ENCODE measurements at places on chromosomes 7 and 10.

DNA sequence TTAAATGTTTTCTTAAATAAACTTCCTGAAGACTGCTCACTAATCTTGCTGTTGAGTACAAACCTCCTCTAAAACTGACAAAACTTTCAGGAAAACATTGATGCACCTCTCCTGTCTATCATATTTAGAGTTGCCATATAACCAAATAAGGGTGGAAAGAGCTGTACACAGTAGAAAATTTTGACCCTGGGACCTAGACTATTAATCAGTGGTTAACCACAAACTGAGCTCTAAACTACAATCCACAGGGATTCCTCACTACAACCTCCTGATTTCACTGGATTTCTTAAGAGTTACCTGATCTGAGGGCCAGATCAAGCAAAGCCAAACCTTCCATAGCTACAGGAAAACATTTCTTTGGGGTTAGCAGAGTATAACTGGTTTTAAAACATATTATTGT lies 39.9 kb upstream of the WNT16 start:
- no peak for DNase-seq

GRCh38 chr10:27188259-27188658 lies 33.1 kb downstream of the MASTL start:
- DNase-seq = no peak

GRCh38 chr10:101155896-101156295 lies 24.8 kb downstream of the TLX1 start:
- DNase-seq = no peak

- no peak for DNase-seq
Observed at GRCh38 chr10:25049966-25050365, 33.6 kb downstream of the THNSL1 start.

DNA sequence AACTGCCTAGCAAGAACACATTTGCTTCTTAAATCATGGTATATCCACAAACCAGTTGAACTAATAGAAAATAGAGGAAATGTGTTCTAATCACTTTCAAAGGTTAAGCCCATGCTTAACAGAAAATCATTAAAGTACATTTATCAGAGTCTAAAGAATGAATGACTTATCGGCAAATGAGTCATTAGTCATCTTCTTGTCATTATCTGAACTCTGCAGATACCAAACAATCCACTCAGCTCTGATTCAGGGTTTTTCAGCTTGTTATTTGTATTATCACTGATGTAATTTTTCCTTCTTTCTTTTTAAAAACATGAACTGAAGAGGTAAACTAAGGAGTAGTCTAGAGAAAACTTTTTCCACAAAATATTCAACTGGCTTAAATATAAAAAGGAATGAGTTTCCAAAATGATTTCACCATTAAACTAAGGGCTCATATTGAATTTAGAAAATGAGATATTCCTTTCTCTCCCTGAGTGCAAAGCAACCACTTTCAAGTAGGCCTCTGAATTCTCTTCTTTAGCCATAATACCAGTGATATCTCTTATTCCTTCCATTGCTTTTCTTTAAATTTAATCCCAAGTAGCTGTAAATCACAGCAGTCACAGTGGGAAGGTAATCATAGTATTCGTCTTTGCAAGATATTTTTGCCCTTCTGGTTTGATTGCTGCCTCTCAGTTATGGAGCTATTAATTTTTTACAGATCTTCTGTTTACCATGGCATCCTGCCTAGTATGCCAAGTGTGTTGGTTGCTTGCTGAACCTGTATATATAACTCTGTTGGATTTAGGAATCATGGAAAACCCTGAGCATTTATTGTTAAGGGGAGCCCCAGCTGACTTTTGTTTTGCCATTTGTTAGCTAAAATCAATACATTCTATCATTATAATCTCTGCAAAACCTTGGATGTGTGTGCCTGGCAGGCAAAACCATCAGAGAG lies 125.1 kb downstream of the THSD7A start:
- peak; percentile 62 for DNase-seq

DNA sequence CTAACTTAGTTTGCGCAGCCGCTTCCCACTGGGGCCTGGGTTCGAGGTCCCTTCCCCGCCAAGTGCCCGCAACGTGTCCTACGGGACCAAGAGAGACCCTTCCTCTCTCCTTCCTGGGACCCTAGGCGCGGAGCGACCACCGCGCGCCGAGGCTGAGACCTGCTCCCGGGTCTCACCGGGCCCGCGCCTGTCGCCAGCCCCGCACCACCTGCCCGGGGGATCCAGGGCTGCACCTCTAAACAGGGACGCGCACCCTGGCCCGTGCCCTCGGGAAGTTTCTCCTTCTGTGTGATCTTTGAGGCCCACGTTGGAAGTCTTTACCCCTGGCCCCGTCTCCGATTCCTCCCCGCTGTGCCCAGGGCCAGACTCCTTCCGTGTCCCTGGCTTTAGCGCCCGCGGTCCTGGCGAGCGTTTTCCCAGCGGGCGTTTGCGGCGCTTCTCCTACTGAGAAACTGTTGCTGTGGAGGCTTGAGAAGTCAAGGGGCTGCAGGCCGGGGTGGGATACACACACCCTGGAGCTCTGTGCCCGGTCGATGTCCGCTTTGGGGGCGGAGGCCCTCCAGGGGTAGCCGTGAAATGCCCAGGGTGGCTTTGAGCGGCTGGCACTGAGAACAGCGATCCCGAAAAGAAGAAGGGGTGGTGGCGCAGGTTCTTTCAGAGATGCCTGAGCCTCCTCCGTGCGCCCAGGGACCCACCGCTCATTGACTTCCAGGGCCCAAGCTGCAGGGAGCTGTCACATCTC lies 575 bp downstream of the PLPP4 start:
- no peak for DNase-seq

DNA sequence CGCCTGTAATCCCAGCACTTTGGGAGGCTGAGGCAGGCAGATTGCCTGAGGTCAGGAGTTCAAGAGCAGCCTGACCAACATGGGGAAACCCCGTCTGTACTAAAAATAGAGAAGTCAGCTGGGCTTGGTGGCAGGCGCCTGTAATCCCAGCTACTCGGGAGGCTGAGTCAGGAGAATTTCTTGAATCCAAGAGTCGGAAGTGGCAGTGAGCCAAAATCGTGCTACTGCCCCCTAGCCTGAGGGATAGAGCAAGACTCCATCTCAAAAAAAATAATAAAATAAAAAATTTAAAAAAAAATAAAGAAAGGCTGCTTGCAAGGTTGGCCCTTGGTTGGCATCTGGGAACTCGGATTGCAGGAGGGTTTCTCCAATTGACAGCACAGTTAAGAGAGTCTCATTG lies 221.6 kb downstream of the DGKI start:
- no peak for DNase-seq

Data from A549 (cell line).